ENCODE measurements at places on chromosomes 3 and 15.

DNA sequence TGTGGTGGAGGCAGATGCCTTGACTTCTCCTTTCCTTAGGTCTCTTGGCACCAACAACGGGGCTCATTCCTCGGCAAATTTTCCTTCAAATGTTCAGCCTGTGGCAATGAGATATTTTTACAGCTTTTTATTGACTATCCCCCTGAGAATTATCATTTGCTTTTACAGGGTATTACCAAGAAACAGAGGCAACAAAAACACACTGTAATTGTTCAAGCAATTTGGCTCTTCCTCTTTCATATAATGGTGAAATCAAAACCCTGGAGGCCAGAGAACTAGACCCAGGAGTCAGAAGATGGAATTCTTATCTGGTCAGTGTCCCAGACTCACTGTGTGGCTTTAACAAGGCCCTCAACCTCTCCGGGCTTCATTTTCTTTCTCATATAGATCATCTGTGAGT lies 40.1 kb downstream of the TRIM42 start:
- DNase-seq = no peak

DNA sequence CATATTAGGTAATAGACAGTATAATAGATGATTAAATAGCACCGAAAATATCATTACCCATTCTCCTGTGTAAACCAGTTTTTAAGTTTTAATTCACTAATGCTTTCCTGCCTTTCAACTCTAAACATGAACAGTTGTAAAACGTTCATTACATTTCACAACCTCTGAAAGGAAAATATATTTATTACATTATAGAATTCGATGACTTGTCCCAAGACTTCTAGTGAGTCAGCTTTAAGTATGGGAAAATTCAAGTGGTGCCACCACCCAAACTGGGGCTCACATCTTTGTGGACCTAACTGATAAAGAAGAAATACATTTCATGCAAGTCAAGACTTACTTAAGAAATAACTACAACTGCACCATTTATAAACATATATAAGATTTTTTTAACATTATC lies 2.0 kb downstream of the TRIM59 start:
- DNase-seq = peak; percentile 56

- DNase-seq = no peak
Observed at GRCh38 chr3:129555616-129556357, 12.8 kb downstream of the H1-8 start.

DNA sequence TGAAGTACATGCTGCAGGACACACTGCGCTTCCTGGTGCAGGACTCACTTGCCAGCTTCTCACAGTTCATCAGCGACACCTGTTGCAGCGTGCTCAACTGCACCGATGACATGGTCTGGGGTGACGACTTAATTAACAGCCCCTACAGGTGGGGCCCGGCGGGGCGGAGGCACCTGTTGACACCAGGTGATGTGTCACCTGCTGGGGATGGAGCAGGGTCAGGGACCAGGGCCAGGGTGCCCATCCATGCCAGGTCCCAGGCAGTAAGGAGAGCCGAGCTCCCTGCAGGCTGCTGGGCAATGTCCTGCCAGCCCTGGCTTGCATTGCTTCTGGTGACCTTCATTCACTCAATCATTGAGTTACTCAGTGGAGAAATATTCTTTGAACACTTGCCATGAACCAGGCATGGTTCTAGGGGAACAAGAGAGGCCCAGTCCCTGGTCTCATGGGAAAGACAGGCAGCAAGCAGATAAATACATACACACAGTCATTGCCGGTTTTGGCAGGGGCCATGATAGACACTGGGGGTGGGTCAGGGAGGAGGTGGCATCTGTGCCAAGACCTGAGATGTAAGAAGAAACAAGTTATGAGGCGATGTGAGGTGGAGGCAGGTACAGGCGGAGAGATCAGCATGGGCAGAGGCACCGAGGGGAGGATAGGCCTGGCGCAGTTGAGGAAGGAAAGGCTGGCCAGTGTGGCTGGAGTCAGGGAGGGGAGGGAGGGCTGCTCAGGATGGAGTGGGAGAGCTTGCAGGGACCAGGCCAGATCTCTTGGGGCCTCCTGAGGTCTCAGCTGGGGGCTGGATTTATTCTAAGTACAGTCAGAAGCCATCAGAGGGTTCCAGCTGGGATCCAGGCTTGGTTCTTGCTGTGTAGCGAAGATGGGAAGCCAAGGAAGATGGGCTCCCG lies 30.8 kb downstream of the DNAH1 start:
- peak; percentile 39 for DNase-seq
